Retinal pigment epithelial cell (primary cell): ENCODE measurements at places on chromosomes 3 and 15.

GRCh38 chr15:56598991-56599390 lies 134.1 kb upstream of the MNS1 start:
- peak; percentile 38 for DNase-seq

DNA sequence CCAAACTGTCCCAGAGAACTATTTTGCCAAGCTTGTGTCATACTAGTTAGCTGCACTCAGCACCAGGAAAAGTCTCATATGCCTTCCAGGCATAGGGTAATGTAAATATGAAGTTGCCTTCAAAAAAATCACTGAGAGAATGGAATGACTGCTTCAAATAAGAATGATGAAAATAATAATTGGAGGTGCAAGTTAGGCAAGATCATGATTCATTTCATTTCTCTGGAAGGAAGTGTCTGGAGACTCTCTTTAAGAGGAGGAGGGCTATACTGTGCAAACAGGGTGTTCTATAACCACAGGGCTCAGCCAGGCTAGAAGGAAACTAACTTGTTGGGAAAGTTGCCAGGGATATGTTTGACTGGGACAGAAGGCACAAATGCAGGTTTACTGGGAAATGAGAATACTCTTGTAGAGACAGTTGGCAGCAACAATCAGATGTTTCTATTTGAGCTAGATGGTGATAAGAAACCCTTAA lies 4.3 kb downstream of the SIDT1 start:
- no peak for DNase-seq

DNA sequence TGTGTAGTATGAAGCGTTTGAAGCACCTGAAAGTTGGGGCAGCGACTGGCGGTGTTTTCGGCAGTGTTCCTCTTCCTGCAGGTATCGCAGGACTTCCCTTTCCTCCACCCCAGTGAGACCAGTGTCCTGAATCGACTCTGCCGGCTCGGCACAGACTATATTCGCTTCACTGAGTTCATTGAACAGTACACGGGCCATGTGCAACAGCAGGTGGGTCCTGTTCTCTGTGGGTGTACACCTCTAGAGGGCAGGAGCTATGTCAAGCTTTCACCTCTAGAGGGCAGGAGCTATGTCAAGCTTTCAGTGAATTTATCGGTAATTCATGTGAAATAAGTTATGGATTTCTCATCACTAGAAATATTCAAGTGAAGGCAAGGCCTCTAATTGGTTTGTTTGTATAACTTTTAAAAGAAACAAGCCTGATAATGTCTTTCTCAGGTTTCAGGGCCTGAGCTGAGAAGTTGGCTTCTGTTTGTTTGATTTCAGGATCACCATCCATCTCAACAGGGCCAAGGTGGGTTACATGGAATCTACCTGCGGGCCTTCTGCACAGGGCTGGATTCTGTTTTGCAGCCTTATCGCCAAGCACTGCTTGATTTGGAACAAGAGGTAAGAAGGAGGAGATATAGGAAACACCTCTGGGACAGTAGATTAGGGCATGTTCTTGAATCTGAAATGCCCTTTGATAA lies 5.3 kb downstream of the TUBGCP4 start:
- DNase-seq = no peak

GRCh38 chr3:86937306-86937791 lies 53.6 kb downstream of the VGLL3 start:
- DNase-seq = no peak
